Germinal center (tissue), 1 donor: ENCODE measurements at places on chromosomes 13 and 19.

DNA sequence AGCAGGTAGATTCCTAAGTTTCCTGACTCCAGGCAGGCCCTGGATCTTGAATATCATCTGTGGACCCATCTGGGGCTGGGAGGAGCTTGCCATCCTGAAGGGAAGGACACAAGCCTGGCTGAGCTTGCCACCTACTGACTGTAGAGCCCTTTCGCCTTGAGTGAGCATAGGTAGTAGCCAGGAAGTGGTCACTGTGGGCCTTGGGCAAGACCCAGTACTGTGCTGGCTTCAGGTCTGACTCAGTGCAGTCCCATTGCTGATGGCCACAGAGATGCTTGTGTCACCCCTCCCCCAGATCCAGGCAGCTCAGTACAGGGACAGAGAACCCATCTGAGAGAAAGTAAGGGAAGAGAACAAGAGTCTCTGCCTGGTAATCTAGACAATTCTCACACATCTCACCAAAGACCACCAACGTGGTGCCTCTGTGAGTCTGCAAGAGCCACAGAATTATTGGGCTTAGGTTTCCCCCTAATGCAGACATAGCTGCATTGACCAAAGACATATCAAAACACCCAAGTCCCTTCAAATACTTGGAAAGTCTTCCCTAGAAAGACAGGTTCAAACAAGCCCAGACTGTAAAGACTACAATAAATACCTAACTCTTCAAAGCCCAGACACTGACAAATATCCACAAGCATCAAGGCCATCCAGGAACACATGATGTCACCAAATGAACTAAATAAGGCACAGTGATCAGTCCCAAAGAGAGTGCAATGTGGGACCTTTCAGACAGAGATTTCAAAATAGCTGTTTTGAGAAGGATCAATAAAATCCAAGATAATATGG lies 108.2 kb upstream of the WASF3 start:
- no peak for DNase-seq

DNA sequence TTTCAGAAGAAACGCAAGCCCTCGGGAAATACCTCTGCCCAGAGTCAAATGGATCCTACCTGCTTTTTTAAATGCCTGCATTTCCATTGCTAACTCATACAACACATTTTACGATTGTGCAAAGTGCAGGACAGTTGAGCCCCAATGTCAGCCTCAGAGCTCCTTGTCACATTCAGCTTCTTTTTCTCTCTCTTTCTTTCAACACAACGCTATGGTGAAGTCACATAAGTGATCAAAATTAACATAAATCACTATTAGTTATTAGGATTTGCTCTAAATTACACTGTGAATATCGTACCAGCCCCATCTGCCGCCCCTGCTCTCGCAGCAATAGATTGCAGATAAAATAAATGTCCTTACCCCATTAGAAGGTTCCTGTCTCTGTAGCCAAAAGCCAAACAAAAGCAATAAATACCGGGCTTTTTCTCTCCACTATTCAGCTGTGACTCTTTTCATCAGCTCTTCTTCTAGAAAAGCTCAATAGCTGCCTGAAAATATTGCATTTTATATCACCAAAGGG lies 8.8 kb downstream of the POU4F1 start:
- DNase-seq: no peak

GRCh38 chr13:101757446-101758039 lies 305.1 kb downstream of the ITGBL1 start:
- peak; percentile 4 for DNase-seq

DNA sequence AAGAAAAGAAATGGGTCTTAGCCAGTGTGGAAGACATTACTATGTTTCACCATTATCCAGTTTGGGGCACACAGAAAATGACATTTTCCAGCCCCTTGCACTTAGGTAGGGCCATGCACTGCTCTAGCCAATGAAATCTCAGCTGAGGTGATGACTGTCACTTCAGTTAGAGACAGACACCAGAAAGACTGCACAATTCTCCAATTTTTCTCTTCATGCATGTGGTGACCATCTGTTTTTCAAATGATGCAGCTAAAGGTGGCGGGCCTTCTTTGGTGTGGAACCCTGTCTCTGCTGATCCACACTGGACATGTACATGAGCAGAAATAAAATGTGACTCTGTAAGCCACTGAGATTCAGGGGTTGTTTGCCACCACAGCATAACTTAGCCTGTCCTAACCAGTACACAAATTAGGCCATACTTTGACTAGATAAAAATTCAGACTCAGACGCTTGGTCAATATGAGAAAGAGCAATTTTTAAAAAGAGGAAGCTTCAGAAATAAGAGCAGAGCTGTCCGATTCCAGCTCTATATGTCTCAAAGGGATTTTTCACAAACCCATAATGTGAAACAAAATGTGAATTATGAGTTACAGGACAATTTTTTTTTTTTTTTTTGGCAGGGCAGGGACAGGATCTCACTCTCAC lies 6.7 kb downstream of the ZNF565 start:
- DNase-seq: peak; percentile 51

- no peak for DNase-seq
These were observed 25.3 kb downstream of the HTR2A start for GRCh38 chr13:46871557-46871956.

DNA sequence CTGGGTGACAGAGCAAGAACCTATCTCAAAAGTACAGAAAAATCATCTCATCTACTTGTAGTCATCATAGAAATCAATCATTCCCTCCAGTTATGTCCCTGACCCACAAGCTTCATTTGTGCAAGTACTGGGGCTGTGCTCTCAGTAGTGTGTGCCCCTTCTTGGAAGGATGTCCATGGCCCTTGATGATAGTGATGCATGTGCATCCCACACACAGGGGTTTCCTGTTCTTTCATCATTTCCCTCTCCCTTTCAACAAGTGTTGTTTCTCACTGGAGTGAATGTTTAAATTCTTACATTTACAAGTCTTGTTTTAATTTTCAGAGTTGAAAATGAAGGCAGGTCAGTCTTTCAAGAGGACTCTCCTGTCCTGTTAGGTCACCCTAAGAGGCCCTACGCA lies 1.5 kb downstream of the LGALS13 start:
- DNase-seq: no peak

- no peak for DNase-seq
These were observed 929 bp upstream of the TNFSF13B start for GRCh38 chr13:108268466-108269112.

DNA sequence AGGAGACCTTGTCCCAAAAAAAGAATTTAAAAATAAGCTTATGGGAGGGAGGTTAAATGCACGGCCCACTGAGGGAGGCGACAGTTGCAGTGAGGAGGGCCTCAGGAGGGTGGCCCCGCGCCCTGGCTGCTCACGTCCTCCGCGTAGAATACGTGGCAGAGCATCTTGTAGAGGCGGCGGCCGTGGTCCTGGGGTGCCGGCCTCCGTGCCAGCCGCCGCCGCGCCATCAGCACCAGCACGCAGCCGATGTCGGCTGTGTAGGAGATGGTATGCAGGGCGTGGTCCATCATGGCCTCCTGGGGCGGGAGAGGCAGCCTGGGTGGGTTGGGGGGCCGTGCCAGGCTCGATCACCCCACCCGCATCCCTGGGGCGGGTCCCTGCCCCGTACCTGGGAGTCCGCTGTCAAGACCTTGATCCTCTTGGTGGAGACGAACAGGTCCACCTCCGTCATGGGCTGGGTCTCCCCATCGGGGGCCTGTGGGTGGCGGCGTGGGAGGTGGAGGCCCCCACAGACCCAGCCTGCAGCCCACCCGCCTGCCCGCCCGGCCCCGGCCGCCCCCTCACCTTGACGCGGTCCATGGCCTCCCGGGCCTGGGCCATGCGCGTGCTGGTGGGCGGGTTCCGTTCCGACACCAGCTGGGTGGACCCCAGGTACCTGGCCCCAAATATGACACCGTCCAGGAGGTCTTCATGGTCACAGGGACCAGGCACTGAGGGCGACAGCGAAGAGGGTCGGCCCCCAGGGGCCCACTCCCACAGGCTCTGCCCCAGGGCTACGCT lies 7.7 kb downstream of the APBA3 start:
- DNase-seq: no peak

- DNase-seq: no peak
These were observed 177.0 kb downstream of the DCLK1 start for GRCh38 chr13:35954207-35954560.

- DNase-seq: no peak
These were observed 243.1 kb upstream of the NBEA start for GRCh38 chr13:34698945-34699344.

- no peak for DNase-seq
These were observed 43.3 kb upstream of the GPC6 start for GRCh38 chr13:93183302-93183701.

DNA sequence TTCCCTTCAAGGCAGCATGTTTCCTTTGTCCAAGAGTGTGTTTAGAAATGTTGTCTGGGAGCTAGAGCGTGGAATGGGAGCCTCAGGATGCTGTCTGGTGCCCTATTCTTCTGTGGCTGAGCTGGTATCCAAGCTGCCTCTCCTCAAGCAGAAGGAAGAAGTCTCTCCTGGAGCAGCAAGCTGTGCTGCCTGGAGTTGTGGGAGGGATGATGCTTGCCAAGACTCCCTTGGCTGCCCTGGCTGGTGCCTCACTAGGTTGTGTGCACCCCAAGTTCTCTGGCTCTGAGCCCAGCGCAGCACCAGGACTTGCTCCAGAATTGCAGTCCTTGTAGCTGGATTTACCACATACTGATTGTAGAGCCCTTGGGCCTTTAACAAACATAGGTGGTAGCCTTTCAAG lies 4.7 kb upstream of the CYP4F3 start:
- no peak for DNase-seq

- DNase-seq: peak; percentile 32
These were observed at the start of gene PHLDB3 for GRCh38 chr19:43504426-43505185. Gene PHLDB3, minus strand, starts transcription at chr19:43504746. Its CDS starts 628 bp downstream, at chr19:43504118.

DNA sequence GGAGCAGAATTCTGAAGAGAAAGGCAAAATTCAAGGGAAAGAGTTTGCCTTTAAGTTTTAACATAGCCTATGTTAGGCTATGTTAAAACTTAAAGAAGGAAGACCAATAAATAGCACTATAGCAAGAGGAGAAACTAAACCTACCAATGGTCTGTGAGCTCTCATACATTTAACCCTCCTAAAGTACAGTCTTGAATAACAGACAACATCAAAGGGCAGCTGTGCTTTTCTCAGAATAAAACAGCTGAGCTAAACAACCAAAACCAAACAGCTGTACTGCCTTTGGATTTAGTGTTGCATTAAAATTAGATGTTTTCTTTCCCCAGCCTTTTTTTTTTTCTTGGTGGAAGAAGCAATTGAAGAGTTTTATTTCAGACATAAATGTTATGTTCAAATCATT lies 34.0 kb downstream of the KLF5 start:
- DNase-seq: no peak

- DNase-seq: no peak
These were observed 661 bp downstream of the FREM2 start for GRCh38 chr13:38687246-38688229.

DNA sequence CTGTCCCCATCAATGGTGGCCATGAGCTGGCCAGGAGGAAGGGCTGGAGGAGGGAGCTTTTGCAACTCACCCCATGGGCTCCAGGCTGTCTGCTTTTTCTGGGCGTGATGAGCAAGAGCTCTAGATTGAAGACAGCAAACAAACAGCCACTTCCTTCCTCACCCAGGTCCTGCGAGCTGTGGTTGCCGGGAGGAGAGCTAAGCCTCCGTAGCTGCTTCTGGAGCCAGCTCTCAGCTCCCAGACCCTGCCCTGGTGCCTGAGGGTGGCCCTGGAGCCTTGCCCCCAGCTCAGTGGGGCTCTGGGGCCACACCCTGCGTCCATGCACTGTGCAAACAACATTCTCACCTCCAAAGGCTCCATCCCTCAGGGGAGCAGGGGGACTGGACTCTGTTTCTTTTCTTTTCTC lies 6.2 kb downstream of the MYO1F start:
- no peak for DNase-seq

DNA sequence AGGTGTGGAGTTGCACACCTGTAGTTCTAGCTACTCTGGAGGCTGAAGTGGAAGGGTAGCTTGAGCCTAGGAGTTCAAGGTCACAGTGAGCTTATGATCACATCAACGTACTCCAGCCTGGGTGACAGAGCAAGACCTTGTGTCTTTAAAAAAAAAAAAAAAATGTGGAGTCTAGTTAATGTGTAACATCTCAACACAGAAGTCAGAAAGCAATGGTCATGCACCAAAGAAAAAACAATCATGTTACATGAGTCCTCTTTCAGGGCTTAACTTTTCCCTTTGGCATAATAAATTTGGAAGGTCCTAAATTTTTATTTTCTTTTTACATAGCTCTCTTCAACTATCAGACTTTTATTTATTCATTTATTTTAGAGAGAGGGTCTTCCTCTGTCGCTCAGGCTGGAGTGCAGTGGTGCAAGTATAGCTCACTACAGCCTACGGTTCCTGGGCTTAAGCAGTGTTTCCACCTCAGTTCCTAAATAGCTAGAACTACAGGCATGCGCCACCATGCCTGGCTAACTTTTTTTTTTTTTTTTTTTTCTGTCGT lies 22.3 kb downstream of the SETDB2 start:
- no peak for DNase-seq

- DNase-seq: no peak
These were observed 635.7 kb downstream of the UQCRFS1 start for GRCh38 chr19:28577233-28577632.

- DNase-seq: no peak
These were observed 5.9 kb downstream of the PKN1 start for GRCh38 chr19:14439014-14439413.

DNA sequence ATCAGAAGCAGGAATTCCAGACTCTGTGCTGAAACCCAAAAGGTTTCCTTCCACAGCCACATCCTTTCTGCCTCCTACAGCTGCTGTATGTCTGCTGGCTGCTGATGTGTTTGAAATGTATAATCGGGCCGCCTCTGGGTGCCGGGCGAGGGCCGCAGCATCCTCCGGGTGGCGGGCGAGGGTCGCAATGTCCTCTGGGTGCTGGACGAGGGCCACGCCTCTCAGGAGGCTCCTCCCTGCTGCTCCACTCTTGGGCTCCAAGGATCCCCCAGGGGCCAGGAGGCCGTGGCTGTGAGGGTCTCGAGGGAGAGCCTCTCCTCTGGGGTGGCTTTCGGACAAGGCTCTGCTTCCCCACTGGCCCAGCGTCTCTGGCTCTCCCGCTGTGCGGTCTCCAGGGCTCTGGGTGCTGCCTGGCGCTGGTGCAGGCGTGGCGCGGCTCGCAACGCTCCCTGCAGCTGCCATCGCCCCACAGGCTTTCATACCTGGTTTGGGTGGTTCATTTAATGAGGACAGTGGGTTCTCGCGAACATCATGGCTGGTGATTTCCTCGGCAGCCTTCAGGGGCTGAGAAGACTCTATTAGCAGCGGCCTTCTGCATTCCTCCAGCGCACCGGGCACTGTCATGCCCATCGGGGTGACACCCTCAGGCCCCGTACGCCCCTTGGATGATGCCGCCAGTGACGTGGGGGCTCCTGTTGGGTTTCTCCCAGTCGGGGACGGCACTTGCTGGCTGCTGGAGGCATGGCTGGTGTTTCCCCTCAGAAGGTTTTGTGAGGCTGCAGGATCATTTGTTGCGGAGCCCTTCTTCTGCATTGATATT lies 41.8 kb upstream of the GRTP1 start:
- DNase-seq: no peak

GRCh38 chr13:28329395-28330158 lies 165.4 kb downstream of the FLT1 start:
- DNase-seq: no peak

- no peak for DNase-seq
These were observed 13.3 kb downstream of the NUMBL start for GRCh38 chr19:40677156-40677555.

GRCh38 chr13:100506600-100507422 lies 81.8 kb downstream of the GGACT start:
- DNase-seq: no peak
